CD4-positive, alpha-beta memory T cell (primary cell): ENCODE measurements at places on chromosomes 12 and 14.

DNA sequence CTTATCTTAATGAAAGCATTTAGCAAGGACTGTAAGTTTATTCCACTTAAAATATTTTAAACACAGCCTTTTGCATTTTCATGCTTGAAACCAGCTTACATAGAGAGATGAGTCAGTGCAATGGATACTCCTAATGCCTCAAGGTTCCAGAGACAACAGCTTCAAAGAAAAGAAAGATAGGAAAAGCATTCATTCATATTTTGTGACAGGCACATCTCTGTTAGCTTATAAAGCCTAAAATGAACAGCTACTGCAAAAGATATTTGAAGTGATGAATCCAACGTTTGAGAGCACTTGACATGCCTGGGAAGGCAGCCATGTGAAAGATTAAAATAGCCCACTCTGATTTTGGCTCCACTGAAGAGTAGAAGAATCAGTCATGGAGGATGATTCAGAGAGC is 814.5 kb downstream of the RPS29 start:
- no peak for DNase-seq

DNA sequence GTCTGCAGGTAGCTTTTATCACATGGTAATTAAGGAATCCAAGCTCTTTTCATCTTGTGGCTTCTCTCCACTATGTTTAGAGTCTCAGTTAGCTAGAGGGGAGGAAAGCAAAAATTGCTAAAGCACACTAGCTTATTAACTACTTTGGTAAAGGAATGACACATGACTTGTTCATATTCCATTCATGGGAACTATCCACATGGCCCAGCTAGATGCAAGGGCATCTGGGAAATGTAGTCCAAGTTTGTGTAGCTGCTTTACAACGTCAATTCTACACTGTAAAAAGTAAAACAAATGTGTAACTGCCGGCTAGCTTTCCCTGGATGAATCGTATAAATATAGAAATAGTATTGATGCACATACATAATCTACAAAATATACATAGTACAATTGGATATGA is 244.5 kb upstream of the LRFN5 start:
- DNase-seq, result no peak

GRCh38 chr12:6330999-6331714 is 10.7 kb downstream of the TNFRSF1A start:
- no peak for DNase-seq

GRCh38 chr14:21068521-21069387 is 1.4 kb upstream of the ARHGEF40 start:
- peak; percentile 69 for DNase-seq

GRCh38 chr12:100151769-100152168 is 9.1 kb upstream of the BLTP3B start:
- no peak for DNase-seq

GRCh38 chr12:132698341-132698740 is 11.0 kb downstream of the PXMP2 start:
- no peak for DNase-seq

DNA sequence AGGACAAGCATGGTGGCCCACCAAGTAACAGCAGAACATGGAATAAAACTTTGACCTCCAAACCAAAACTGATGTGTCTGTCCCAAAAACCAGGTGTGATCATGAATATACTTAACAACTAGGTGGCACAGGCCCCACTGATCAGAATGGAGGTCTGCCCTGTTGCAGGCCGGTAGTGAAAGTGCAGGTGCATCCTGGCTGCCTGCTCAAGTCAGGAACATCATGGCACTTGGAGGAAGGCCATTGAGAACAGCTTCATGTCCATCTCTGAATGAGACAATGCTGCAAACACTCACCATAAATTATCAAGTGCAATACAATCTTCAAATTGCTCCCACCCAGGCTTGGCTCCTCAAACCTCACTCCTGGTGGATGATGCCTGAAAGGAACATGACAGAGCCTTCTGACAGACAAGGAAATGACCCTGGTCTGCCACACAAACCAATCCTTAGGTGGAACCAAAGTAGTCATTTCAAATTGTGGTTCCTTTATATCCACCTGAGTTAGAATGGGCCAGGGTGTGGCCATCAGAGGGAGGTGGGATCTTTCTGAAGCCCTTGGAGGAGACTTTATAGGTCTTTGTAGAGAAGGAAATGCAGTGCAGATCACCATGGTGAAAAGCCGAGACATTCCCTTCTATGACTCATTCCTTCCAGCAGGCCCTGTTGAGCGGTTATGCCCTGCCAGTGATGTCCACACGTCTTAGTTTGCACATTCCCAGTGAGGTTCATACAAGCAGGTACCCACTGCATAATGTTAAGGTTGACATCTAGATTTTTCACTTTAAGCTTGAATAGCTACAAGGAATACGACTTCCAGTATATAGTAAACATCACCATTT is 36.0 kb downstream of the EGLN3 start:
- DNase-seq, result no peak

GRCh38 chr14:21133901-21134300 is 22.0 kb downstream of the OR5AU1 start:
- DNase-seq, result no peak

GRCh38 chr12:76069339-76069738 is 15.1 kb downstream of the NAP1L1 start:
- no peak for DNase-seq

- no peak for DNase-seq
Observed at GRCh38 chr12:7145671-7146070, 15.5 kb downstream of the CLSTN3 start.

DNA sequence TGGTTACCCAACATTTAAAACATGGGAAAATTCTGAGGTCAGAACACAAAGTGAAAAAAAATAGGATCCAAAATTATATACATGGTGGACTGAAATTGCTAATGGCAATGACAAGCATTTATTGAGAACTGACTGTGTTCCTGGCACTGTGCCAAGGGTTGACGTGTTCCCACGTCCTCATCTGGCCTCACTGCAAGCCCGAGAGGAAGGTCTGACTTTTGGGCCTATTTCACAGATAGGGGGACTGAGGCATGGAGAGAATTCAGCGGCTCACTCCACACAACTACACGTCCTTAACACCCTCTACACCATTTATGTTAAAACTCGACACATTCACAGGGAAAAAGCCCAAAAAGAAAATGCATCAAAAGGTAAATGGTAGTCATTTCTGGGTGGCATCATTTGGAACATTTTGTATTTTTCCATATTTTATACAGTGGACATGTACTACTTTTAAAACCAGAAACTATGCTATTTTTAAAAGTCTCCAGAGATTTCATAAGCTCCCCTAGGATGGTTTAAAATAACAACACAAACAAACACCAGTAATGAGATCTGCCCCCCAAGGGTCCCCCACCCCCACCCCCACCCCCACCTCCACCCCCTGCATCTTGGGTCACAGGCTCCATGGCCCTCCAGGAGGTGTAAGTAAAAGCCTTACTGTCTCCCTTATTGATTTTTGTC is 27.7 kb downstream of the CLMN start:
- DNase-seq, result no peak

- no peak for DNase-seq
Observed at GRCh38 chr14:79562185-79562584, 649.1 kb downstream of the DIO2 start.

- DNase-seq, result no peak
Observed at GRCh38 chr12:108505129-108505528, 9.9 kb upstream of the FICD start.

DNA sequence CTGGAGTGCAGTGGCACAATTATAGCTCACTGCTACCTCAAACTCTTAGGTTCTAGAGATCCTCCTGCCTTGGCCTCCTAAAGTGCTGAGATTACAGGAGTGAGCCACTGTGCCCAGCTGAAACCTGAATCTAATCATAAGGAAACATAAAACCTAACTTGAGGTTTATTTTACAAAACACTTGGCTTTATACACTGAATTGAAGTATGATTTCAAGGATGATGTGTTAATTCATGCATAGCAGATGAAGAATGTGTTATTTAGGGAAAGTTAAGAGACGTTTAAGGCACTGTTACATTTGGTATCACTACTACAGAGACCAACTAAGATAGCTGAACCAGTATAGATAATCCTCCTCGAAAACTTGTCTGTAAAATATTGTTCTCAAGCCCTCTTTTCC is 6.4 kb downstream of the DICER1 start:
- no peak for DNase-seq

DNA sequence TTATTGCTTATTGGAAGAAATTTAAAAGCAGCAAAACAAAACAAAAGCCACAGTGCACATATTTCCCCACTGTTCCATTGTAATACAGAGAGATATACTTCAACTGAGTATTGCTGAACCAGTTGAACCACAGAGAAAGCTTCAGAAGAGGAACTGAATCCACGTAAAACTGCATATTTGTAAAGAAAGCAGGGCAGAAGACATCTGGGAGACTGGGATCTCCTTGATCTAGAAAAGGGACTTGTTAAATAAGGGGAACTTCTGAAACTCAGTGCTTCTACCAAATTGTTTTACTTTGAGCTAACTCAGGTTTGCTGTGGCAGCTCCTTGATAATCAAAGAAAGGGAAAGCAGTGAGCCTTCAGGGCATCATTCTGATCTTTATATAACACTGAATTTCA is 411.1 kb upstream of the MDGA2 start:
- no peak for DNase-seq

DNA sequence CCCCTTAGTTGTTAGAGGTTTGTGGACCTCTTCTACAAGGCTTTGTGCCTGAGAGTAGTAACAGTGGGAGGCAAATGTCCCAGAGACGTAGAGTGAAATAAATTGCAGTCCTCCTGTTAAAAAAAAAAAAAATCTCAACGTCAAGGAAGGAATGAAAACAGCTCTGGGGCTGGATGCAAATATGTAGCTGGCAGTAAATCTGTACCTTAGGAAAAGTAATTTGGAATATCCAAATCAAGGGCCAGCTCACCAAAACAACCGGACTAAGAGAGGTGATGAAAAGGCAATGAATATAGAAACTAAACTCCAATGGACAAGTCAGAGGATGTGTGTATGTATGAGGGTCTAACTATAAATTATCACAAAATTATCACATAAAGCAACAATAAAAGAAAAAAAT is 27.0 kb downstream of the SINHCAF start:
- DNase-seq, result no peak

DNA sequence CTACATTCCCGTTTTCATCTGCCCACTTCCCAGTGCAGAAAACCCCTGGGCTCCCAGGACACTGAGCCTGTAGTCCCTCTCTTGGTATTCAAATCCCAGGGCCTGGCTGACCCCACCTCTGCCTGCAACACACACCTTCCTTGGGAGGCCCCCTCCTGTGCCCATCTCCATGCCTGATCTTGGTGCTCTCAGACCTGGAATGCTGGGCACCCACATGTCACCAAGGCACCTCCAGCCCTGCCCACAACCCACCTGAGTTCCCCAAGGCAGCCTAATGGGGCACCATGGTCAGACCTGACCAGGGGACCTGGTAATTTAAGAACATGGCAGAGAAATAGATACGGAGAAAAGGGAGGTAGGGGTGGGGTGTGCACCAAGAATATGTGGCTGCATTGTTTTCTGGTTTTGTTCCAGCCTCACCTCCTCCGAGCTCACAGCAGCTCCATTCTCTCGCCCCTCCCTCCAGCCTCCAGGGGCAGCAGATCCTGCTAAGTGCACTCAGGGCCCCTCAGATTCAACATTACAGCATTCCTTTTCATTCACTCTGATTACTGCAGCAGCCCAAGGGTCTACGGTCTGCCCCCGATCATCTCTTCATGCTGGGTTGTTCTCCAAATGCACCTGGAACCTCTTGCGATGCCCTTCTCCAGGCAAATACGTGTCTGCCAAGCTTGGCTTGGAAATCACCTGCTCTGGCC is 9.2 kb upstream of the HSP90AA1 start:
- no peak for DNase-seq

DNA sequence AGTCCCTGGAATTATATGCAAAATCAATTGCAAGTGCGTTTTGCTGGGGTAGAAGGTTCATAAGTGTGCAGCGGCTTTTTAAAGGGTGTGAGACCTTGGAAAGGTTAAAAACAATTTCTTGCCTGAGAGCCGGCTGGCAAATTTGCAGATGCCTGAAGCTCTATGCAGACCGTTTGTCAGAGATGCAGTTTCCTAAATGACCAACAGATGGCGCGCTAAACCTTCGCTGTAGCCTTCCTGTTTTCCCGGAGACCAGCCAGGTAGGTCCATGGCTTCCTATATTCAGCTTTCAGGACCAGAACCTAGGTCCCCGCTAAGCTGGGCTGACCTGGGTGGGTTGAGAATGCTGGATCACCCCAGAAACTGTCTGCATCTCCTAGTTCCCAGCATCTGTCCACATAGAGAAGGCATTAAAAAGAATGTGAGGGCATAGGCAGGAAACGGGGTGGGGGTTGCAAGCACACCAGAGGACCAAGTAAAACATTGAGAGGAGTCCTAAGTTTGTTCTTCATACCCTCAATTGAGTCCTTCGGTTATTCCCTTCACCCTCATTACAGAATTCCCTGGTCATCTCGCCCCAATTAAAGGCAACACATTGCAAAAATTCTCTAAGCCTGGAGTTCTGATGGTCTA is 5.7 kb upstream of the NOS1 start:
- DNase-seq, result no peak

DNA sequence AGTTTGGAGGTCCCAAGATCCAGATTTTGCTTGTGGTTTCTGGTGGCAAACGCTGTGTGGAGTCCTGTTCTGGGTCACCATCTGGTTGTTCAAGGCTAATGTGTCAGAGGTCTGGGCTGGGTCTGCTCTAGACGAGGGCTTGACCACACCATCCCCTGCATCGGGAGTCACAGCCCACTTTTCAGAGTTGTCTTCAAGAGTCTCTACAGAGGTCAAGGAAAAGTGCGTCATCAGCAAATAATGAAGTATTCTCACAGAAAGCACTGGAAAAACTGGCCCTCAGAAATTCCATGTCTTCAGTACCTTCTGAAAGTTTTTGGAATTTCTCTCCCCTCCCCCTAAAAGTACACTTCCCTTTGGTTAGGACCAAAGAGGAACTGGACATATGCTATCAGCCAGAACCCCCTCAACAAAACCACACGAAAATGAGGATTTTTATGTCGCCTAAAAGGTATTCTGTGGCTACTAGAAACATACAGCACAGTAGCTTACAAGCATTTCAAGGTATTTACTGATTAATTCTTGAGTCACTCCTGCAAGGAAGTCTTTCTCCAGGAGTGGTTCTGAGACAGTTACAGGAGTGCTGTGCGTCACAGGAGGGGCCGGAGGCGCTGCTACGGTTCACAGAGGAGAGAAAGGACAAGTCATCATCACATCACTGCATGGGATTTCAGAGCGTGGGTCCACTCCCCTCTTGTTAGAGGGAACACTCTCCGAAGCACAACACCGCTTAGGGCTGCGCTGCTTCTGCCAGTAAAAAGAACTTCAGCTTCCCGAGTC is 35.4 kb downstream of the RAD52 start:
- no peak for DNase-seq

- DNase-seq, result no peak
Observed at GRCh38 chr12:125083072-125083471, 17.8 kb downstream of the AACS start.

- DNase-seq, result no peak
Observed at GRCh38 chr14:103856105-103856504, 8.7 kb upstream of the PPP1R13B start.
